B cell (primary cell): ENCODE measurements at places on chromosomes 3 and 15.

- H3K4me1 ChIP-seq = peaks cover 6% of the 10 kb centered on the region
- no peaks in the 10 kb centered on the region for H3K27me3 ChIP-seq
- H3K4me3 ChIP-seq = no peak overlapping the region
- no peak for DNase-seq
- no peaks in the 10 kb centered on the region for H3K36me3 ChIP-seq
Measured at GRCh38 chr15:63950911-63951481, 95.3 kb downstream of the DAPK2 start.

DNA sequence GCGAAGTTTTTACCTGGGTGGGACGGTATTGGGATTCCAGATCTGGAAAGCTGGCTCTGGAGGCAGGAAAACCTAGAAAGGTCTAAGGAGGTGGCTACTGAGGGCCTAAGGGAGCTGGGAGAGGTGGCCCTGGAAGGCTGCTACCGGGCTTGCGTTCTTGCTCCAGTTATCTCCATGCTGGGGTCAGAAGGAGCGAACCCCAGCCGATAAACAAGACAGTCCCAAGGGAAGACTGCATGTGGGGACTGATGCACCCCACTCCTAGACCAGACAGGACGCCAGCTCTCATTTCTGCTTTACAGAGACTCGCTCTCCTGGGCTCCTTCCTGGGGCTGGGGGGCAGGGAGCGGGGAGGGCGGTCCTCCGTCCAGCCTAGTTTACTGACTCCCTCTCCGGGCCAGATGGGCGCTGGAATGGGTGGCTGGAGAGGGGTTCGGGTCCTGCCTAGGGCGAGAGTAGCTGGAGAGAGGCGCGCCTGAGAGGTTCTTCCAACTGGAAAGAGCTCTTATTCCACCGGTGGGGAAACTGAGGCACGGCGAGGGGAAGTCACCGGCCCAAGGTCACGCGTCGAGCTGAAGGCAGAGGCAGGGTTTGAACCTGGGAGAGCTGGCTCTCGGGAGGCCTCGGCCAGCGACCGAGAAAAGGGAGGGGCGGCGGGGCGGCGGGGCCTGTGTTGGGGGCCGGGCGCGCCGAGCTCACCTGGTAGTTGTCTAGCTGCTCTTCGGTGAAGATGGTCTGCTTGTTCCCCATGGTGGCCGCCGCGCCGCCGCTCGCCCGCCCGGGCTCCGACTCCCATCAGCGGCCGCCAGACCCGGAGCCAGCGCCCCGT is 565 bp downstream of the CIB2 start:
- DNase-seq = peak; percentile 31
- no peaks in the 10 kb centered on the region for H3K36me3 ChIP-seq
- no peaks in the 10 kb centered on the region for H3K27me3 ChIP-seq
- H3K27ac ChIP-seq = no peak overlapping the region
- peak overlapping the region; percentile 67 for H3K4me3 ChIP-seq

- H3K27me3 ChIP-seq = no peaks in the 10 kb centered on the region
- DNase-seq = no peak
- no peak overlapping the region for H3K27ac ChIP-seq
- H3K4me1 ChIP-seq = peaks cover under 1% of the 10 kb centered on the region
- no peaks in the 10 kb centered on the region for H3K36me3 ChIP-seq
Measured at GRCh38 chr3:172687501-172687900, 23.4 kb downstream of the NCEH1 start.

GRCh38 chr3:117059067-117059955 is 349.7 kb downstream of the TUSC7 start:
- H3K4me1 ChIP-seq = peaks cover 10% of the 10 kb centered on the region
- no peaks in the 10 kb centered on the region for H3K36me3 ChIP-seq
- H3K4me3 ChIP-seq = no peak overlapping the region
- no peaks in the 10 kb centered on the region for H3K27me3 ChIP-seq
- H3K27ac ChIP-seq = no peak overlapping the region
- no peak for DNase-seq

- no peaks in the 10 kb centered on the region for H3K36me3 ChIP-seq
- no peaks in the 10 kb centered on the region for H3K4me1 ChIP-seq
- H3K27ac ChIP-seq = no peak overlapping the region
- no peak overlapping the region for H3K4me3 ChIP-seq
Measured at GRCh38 chr15:36358094-36358493, 221.3 kb upstream of the CDIN1 start.

- no peak overlapping the region for H3K4me3 ChIP-seq
- no peak for DNase-seq
- peaks cover 22% of the 10 kb centered on the region for H3K4me1 ChIP-seq
- H3K27me3 ChIP-seq = peaks cover 28% of the 10 kb centered on the region
Measured at GRCh38 chr3:186359078-186359477, 3.0 kb downstream of the DGKG start.

- no peak overlapping the region for H3K27ac ChIP-seq
- no peaks in the 10 kb centered on the region for H3K36me3 ChIP-seq
- H3K27me3 ChIP-seq = no peaks in the 10 kb centered on the region
- H3K4me3 ChIP-seq = no peak overlapping the region
- H3K4me1 ChIP-seq = no peaks in the 10 kb centered on the region
Measured at GRCh38 chr3:173863551-173863950, 466.0 kb downstream of the NLGN1 start.

DNA sequence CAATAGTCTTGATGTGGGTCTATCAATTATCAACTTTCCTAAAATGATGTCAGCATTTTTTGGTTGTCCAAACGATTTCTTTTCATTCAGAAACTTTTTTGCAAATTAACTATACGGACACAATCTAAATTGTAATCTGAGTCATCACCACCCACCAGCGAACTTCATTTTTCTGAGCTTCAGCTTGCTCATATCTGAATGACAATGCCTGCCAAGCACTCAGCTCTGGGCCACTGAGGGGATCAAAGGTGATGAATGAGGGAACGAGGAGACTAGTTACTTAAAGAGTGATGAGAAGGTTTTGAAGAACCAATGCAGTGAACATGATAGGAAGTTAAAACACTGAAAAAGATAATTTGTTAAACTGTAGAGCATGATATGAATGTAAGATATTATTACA is 14.9 kb upstream of the TBC1D23 start:
- H3K36me3 ChIP-seq = no peaks in the 10 kb centered on the region
- H3K4me3 ChIP-seq = no peak overlapping the region
- no peaks in the 10 kb centered on the region for H3K4me1 ChIP-seq
- DNase-seq = no peak
- no peak overlapping the region for H3K27ac ChIP-seq

DNA sequence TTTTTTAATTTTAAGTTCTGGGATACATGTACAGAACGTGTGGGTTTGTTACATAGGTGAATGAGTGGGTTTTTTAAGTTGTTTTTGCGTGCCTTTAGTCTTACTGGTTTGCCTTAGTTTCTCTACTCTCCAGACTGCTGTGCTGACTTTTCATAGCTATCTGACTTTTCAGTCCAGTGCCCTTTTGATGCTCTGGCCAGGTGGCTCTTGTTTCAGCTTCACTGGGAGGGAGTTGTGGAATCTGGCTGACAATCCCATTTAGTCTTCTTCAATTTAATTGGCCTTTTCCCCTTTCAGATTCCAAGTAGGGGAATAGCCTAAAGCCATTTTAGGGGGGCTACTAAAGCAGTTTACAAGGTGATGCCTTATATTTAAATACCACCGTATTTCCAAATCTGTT is 30.1 kb downstream of the FNDC3B start:
- no peak overlapping the region for H3K27ac ChIP-seq
- peaks cover 7% of the 10 kb centered on the region for H3K27me3 ChIP-seq
- H3K36me3 ChIP-seq = no peaks in the 10 kb centered on the region
- H3K4me3 ChIP-seq = no peak overlapping the region

DNA sequence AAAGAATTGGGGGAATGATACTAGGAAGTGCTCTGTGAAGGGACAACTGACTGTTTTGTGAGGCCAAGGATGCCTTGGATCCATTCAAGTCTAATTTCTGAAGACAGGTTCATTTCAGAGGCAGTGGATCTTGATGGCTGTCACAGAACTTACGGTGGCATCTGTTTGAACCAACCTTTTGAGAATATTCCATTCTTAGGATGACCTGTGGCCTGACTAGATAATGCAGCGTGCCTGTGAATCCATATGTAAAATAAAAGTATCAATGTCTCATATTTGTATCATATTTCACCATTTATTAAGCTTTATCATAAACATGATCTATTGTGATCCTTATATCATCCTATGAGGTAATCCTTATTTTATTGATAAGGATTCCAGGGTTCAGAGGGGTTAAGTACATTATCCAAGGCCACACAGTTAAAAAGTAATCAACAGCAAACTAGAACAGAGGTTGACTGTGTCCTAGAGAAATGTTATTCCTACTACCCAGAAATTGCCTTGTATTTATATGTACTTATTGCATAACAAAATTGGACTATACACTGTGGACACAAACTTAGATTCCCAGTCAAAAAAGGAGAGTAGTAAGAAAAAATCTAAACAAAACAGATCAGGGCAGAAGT is 34.3 kb downstream of the IL1RAP start:
- no peak overlapping the region for H3K27ac ChIP-seq
- no peak overlapping the region for H3K4me3 ChIP-seq
- DNase-seq = no peak
- H3K4me1 ChIP-seq = no peaks in the 10 kb centered on the region

DNA sequence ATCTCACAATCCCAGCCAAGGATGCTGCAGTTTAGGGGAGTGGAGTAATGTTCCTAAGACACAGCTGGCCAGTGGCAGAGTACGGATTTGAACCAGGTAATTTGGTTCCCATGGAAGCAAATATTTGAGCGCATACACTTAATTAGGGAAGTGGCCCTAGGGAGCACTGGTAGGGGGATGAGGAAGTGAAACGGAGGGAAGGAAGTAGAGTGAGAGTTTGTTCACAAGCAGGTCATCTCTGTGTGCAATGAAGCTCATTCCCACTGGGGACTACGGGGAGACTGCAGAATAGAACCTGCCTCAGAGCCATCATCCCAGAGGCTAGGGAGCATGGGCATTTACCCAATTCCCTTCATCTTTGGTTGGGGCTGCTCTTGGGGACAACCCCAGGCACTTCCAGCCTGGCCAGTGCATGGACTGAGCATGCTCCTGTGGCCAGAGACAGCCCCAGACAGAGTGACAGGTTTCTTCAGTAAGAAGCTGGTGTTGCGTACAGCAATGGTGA is 317.2 kb upstream of the PROK2 start:
- H3K4me3 ChIP-seq = no peak overlapping the region
- peaks cover 12% of the 10 kb centered on the region for H3K27me3 ChIP-seq
- H3K36me3 ChIP-seq = no peaks in the 10 kb centered on the region
- peaks cover 56% of the 10 kb centered on the region for H3K4me1 ChIP-seq
- peak overlapping the region; percentile 70 for H3K27ac ChIP-seq
